ENCODE measurements at places on chromosomes 16 and 17. TPM values are rescaled to one million over a fixed set of nuclear protein-coding genes. Genes with fewer than 3 reads are reported as not detected.

- DNase-seq, result no peak
Observed at GRCh38 chr17:8472663-8473062, 37.0 kb downstream of the NDEL1 start.

- no peak for DNase-seq
Observed at GRCh38 chr17:40293363-40293762, 5.7 kb downstream of the CDC6 start.

The NACA2 gene
- not detected for total RNA-seq

DNA sequence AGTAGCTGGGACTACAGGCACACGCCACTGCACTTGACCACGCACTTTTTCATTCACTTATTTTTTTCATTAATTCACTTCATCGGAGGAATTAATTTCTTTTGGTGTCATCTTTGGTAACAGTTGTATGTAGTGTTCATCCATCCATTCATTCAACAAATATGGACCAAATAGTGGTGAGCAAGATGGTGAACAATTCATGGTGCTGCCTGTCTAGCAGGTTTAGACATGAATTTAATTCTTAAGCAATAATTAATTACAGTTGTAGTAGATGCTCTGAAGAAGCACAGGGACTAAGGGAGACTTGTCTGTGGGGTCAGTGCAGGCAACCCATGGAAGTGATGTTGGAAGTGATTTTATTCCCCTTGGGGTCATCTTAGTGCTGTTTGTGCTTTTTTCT lies 22.4 kb downstream of the GDE1 start:
- no peak for DNase-seq
